Sigmoid colon (tissue), 7 donors: ENCODE measurements at places on chromosomes 11 and 22.
A peak's percentile ranks its signal among the peaks of the same experiment; 100 is the strongest.

DNA sequence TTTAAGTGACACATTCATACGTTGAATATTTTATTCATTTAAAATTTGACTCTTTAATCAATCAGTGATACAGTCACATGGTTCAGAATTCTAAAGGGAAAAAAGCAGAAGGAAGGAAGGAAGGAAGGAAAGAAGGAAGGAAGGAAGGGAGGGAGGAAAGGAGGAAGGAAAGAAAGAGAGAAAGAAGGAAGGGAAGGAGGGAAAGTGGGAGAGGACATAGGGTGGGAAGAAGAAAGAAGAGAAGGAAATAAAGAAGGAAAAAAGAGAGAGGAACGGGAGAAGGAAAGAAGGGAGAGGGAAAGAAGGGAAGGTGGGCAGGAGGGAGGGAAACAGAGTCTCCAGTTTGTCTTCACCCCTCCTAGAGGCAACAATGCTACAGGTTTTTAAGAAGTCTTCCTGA is 518.6 kb downstream of the MIAT start:
- DNase-seq, result no peak

DNA sequence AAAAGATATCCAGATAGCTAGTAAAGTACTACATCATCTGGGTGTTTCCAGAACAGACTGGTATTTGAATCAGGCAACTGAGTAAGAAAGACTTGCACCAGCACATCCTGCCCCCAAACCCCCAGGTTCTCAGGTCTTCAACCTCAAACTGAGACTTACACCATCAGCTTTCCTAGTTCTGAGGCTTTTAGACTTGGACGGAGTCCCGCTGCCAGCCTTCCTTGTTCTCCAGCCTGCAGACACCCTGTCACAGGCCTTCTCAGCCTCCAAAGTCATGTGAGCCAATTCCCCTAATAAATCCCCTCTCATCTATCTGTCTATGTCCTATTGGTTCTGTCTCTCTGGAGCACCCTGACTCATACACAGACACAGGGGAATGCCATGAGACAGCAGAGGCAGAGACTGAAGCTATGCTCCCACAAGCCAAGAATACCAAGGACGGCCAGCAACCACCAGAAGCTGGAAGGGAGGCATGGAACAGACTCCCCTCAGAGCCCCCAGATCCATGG is 10.9 kb downstream of the SMCO4 start:
- no peak for DNase-seq

DNA sequence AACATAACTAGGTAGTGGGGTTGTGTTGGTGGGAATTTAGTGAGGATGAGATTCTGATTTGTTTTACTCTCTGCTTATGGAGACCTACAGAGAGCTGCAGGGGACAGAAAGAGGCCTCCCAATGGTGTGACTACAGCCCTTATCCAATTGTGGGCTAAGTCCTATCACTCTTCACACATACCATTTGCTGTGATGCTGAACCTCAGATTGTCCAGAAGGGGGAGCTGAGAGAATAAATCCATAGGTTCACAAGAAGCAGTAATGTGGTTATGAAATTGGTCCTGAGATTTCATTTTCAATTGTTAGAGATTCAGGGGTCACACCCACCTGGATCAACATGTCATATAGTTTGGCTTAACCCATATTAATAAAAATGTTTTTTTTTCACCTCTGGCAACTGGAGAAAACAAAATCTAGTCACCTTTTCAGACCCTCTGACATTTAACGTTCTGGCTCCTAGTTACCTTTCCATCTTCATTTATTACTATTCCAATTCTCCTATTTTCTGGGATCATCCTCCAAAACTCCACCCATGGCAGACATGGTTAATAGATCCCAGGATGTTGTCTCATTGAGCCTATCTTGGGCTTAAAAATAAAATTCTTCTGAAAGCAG is 53.3 kb upstream of the PTPN5 start:
- DNase-seq, result no peak

GRCh38 chr22:27637604-27638003 is 164.0 kb downstream of the MN1 start:
- DNase-seq, result no peak

GRCh38 chr11:12007769-12008737 is at the start of gene DKK3:
Gene DKK3 (minus strand): TSS chr11:12008626. CDS start chr11:12008582, 44 bp downstream.
- no peak for DNase-seq

DNA sequence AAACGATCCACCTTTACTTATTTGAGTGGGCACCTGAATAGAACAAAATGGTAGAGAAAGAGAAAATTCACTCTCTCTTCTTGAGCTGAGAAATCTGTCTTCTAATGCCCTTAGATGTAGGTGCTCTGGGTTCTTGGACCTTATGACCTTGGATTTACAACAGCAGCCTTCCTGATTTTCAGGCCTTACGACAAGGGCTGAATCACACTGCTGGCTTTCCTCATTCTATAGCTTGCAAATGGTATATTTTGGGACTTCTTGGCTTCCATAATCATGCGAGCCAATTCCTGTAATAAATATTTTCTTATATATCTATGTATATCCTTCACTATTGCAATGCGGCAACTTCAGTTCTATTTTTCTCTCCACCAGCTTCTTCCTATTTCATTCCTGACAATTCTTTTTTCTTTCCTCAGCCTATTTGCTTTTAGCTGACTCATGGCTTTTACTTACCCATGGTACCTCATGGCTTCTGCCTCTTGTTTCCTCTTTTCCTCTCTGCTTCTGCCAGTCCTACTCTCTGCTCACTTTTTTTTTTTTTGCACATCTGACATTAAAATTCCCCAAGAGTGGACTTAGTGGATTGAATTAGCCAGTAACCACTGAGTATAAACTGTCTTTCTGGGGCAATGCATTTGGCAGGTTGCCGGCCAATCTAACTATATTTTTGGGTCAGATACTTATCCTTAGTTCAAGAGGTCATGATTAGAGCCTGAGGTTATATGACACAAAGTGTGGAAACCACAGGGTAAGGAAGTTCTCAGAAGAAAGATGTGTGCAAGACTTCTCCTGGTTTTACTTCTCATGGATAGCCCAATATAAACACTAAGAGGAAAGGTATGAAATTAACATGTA is 359.5 kb downstream of the TMEM135 start:
- DNase-seq, result no peak

DNA sequence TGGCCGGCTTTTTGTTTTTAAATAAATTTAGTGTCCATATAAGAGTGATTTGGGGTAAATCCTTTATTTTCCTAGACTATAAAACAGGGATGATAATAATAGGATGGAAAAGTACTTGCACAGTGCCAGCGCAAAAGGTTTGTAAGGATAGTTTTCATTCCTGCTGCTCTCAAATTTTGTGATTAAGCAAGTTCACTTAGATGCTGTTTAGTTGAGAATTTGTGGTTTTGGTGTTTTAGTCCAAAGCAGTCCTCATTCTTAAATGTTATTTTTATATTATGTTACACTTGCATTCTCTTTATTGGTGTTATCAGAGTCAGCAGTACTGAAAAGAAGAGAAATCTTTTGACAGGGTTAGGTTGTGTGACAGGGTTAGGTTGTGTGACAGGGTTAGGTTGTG is 47.9 kb downstream of the PPP6R3 start:
- no peak for DNase-seq

DNA sequence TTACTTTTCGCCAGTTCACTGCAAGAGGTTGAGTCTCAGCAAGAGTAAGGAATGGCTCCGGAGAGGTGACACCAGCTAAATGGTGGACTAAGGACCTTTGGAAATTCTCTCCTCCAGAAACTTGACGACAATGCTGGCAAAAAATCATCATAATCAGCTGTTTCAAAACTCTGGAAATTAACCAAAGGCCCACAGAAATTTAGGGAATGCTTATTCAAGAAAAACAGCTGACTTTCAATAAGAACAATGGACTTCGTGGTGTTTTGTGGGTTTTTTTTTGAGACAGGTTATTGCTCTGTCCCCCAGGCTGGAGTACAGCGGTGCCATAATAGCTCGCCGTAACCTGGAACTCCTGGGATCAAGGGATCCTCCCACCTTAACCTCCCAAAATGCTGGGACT is 68.4 kb upstream of the SEPTIN5 start:
- peak; percentile 1 for DNase-seq

DNA sequence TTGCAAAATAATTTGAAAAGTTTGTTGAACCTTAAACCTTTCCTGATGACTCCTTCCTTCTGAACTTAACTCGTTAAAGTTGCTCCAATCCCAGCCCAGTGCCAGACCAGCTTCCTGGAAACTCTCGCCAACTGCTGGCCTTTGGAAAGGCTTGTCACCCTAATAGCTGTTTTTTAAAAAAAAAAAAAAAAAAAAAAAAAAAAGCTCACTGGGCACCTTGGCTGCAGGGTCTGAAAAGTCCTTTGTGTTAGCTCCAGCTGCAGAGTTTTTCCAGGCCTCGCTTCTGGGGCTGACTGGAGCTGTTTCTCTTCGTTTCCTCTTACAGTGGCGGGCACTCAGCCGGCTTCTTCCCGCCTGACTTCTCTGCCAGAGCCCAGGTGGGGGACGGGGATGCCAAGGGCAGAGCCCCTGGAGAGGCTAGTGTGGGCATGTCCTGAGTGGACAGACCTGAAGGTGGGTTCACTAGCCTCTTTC is 25.1 kb downstream of the KCNQ1OT1 start:
- DNase-seq, result peak; percentile 75

GRCh38 chr22:38316364-38317121 is 690 bp downstream of the CSNK1E start:
- peak; percentile 87 for DNase-seq
